ENCODE measurements at places on chromosomes 7 and 10.

GRCh38 chr7:112648781-112649180 is 141.4 kb downstream of the TMEM168 start:
- no peak for DNase-seq

GRCh38 chr10:4740471-4740870 is 85.5 kb upstream of the AKR1E2 start:
- DNase-seq: no peak

- no peak for DNase-seq
Observed at GRCh38 chr10:68924593-68924992, 23.5 kb downstream of the DDX50 start.

DNA sequence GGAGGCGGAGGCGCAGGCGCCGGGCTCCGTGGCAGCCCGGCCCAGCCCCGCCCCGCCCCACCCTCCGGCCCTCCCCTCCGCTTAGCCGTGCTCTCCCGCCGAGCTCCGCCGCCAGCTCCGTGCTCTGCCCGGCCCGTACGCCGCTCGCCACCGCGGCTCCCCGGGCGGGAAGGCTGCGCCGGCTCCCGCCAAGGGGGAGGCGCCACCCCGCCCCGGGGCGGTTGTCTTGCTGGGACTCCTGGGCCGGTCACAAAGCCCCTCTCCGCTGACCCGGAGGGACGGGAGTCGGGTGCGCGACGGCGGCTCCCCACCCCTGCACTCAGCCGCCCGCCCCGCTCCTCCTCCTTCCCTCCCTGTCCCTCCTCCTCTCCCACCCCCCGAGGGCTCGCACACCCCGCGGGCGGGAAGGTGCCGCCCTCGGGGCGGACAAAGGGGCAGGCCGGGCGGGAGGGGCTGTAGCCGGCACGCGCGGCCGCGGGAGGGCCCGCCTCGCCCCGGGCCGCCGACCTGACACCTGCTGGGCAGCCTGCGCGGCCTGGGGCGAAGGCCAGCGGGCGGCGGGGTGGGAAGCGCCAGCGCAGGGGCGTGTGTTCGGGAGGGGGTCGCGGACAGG is 11.5 kb upstream of the SP8 start:
- no peak for DNase-seq

DNA sequence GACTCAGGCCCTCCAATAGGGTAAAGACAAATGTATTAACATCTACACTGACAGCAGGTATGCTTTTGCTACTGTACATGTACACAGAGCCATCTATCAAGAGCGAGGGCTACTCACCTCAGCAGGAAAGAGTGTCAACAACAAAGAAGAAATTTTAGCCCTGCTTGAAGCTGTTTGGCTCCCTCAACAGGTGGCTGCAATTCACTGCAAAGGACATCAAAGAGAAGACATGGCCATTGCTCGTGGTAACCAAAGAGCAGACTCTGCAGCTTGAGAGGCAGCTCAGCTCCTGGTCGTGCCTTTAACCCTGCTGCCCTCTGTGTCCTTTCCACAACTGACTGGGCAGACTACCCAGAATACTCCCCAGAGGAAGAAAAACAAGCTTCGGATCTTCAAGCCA is 5.1 kb downstream of the AKR1B15 start:
- DNase-seq: no peak

- DNase-seq: no peak
Observed at GRCh38 chr10:129464251-129464650, 2.8 kb upstream of the MGMT start.

GRCh38 chr10:62732841-62733653 is 71.5 kb upstream of the ADO start:
- DNase-seq: peak; percentile 79

- DNase-seq: no peak
Observed at GRCh38 chr7:138067774-138068173, 8.5 kb upstream of the AKR1D1 start.

DNA sequence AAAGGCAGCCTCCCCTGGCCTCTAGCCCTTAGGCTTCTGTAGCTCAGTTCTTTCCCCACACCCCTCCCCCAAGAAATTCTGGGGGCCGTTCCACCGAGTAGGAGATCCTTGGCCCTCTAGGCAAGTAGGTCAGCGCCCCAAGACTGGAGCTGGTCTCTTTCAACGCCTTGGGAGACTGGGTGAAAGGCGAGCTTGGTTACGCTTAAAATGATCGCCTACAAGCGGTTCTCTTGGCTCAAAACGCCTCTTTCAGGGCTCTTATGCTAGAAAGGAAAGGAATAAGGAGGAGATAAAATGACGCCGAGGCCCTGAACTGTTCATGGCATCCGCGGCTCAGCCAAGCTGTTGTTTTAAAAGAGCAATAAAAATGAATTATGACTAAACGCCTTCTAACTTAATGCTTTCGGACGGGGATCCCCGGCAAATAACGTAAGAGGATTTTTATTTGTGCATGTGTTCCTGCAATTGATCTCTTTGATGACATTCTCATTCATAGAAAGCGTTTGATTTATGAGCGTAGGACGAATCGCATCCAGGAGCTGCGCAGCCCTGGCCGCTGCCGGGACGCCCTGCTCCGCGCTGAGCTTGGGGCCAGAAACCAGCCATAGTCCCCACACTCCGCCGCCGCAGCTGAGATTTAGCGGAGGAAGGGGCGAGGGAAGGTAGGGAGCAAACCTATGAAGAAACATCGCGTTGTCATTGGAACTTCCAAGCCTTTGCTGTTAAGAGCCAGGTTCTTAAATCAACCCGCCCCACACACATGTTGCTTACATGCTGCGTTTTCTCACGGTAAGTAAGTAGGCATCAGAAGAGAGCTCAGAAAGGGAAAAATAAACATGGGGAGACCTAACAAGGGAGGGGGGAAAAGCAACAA is 3.0 kb upstream of the HOXA1 start:
- no peak for DNase-seq
